ENCODE measurements at places on chromosomes 5 and 9. TPM values are rescaled to one million over a fixed set of nuclear protein-coding genes. Genes with fewer than 3 reads are reported as not detected.
A peak's percentile ranks its signal among the peaks of the same experiment; 100 is the strongest.

GRCh38 chr5:130222573-130222972 is 318.3 kb downstream of the CHSY3 start:
- peak; percentile 18 for DNase-seq

- no peak for DNase-seq
Observed at GRCh38 chr5:1027631-1028441, 19.2 kb downstream of the NKD2 start.

DNA sequence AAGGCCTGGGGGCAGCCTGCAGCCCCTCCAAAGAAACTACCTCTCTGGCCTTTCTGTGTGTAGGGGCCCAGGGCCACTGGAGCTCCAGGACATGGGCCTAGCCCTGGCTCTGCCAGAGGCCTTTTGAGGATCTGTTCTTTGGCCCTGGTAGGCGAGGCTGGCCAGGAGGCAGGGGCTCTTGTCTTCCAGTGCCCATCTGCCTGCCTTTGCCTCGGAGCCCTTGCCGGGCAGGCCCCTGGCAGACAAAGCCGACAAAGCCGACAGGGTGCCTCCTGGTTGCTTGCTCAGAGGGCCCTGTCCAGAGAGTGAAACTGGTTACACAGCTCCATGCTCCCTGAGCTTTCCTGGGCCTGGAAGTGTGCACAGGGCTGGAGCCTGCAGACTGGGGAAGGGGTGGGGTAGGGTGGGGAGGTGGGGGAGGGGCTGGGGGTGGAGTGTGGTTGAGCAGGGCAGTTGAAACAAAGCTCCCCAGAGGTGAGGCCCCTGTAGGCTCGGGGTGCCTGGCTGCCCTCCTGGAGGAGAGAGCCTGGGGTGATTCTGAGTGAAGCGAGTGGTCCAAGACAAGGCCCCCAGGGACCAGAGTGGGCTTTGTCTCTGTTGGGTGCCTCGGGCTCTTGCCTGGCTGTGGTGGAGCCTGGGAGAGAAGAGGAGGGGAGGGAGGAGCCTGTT is 29.3 kb downstream of the PTPA start:
- DNase-seq, result peak; percentile 38

DNA sequence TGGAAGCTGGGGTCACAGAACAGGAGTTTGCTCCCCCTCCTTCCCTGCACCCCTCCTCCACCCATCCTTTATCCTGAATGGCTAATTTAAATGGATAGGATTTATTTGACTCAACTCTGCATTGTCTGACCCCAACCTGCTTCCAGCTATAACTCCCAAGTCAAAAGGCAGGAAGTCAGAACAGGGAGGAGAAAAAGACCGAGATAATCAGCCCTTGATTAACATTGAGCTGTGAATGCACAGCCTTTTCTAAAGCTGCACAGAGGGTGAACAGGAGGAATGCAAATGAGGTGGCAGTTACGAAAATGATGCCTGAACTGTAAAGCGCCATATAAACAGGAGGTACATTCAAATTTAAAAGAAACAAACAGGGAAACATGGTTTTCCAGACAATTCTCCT is 152.8 kb downstream of the SPOCK1 start:
- DNase-seq, result no peak

DNA sequence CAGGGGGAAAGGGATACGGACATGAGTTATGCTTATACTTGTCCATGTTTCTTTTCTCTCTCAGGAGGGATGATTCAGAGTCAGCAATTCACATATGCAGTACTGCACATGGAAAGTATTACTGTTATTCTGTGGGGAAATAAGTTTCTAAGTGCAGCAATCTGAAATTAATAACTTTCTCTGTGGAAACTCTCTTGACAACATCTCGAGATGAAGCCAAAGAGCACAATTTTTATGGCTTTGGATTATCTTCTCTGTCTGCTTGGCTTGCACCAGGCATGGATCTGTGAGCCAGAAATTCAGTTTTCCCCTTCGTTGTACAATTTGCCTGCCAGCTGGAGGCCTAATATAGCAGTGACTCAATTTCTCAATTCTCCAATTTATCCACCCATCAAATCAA is 2.5 kb upstream of the NDFIP1 start:
- no peak for DNase-seq

GRCh38 chr9:119289740-119290433 is 79.3 kb downstream of the BRINP1 start:
- peak; percentile 32 for DNase-seq

FOXB2 gene
- not detected for total RNA-seq

SPACA9 gene
- total RNA-seq, result 5.1 TPM

SHC3 gene
- 0.24 TPM for total RNA-seq

All from A172 (cell line).